ENCODE measurements at places on chromosomes 5 and 9.

DNA sequence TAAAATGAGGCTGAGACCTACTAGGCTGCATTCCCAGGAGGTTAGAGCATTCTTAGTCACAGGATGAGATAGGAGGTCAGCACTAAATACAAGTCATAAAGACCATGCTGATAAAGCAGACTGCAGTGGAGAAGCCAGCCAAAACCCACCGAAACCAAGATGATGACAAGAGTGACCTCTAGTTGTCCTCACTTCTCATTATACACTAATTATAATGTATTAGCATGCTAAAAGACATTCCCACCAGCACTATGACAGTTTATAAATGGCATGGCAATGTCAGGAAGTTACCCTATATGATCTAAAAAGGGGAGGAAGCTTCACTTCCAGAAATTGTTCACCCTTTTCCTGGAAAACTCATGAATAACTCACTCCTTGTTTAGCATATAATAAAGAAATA lies 88.6 kb downstream of the PLPPR1 start:
- no peak for DNase-seq

GRCh38 chr5:94113-94892 lies 2.3 kb downstream of the PLEKHG4B start:
- no peak for DNase-seq

DNA sequence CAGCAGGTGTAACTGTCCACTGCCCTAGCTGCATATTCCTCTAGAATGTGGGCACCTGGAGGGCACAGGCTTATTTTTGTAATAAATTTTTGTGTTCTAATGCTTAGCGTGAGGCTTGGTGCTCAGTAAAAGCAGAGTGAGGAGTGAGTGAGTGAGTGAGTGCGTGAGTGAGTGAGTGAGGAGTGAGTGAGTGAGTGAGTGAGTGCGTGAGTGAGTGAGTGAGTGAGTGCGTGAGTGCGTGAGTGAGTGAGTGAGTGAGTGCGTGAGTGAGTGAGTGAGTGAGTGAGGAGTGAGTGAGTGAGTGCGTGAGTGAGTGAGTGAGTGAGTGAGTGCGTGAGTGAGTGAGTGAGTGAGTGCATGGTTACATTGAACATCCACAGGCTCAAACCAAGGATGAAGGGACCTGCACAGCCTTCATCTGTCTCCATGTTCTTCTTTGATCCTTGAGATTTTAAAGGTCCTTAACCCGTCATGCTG lies 371.5 kb downstream of the MED10 start:
- no peak for DNase-seq

GRCh38 chr5:124060011-124060410 lies 548.0 kb downstream of the CSNK1G3 start:
- DNase-seq: no peak

DNA sequence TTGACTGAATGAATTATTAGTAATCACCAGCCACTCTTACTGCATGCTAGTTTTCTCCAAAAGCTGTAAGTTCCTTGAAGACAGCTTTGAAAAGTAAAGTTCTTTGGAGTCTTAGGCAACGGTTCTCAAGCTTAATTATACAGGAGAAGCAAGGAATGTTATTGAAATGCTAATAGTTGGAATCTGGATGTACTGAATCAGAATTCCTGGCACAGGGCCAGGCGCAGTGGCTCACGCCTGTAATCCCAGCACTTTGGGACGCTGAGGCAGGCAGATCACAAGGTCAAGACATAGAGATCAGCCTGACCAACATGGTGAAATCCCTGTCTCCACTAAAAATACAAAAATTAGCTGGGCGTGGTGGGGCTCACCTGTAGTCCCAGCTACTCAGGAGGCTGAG lies 33.4 kb downstream of the GRIA1 start:
- no peak for DNase-seq

DNA sequence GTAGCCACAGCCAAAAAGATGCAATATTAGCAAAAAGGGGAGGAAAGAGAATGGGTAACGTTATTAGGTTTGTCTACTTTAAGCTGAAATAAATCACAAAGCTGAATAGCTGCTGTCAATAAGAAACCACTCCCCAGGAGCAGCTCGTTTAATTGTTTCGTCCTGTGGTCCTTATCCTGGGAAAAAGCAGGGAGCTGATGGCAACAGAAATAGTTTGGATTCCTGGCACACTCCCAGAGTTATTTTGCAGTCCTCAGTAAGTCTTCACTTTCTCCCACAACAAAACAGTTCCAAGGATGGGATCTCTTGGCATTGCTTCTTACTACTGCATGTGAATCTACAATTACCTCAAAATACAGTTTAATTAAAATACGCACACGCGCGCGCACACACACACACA lies 28.8 kb downstream of the FRMD3 start:
- DNase-seq: no peak

GRCh38 chr9:38226491-38226951 lies 157.5 kb upstream of the SHB start:
- DNase-seq: no peak

GRCh38 chr5:173720286-173720952 lies 104.0 kb upstream of the BOD1 start:
- DNase-seq: no peak

- no peak for DNase-seq
Observed at GRCh38 chr5:148843510-148844318, 17.3 kb downstream of the ADRB2 start.

GRCh38 chr5:109939116-109939682 lies 249.5 kb downstream of the MAN2A1 start:
- no peak for DNase-seq

- no peak for DNase-seq
Observed at GRCh38 chr9:135662758-135663450, at the start of gene LCN9. LCN9 (plus strand) TSS chr9:135663309; CDS start chr9:135663322, 13 bp downstream.

GRCh38 chr5:43415935-43416802 lies 4.0 kb upstream of the CCL28 start:
- DNase-seq: no peak

All from CD4-positive, alpha-beta T cell treated with Interleukin-17A for 1 hour (primary cell).